Nephron progenitor cell (in vitro differentiated cells): ENCODE measurements at places on chromosomes 4 and X.
A peak's percentile ranks its signal among the peaks of the same experiment; 100 is the strongest.

DNA sequence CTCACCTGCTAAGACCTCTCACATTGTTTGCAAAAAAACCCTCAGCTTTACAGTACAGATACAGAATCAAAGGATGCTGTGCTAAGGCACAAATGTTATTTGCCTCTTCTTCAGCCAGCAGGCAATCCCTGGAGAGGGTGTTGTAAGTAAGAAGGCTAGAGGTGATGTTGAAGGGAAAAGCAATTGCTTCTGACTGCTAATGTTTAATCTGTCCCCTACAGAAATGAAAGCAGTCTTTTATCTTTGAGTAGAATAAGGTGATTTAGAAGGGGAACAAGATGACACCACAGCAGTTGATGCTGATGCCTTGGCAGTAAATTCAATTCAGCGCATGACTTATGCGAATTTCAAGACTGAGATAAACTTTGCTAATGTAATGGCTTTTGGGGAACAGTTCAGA is 1064.8 kb upstream of the IGFBP7 start:
- no peak for DNase-seq

DNA sequence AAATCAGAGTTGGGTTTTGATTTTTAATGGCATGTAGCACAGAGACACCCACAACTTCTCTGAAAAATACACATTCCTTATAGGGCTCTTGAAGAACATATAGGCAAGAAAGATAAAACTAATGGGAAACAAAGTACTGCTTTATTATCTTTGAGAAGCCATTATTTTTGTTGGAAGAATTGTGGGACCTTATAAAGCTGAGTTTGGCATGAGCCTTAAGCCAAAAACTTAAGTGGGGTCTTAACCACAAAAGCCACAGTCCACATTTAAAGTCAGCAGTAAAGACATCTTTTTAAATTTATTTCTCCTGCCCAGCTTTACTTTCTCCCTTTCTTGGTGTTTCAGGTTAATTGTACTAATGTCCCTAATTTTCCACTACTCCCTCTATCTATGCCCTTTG is 1297.3 kb downstream of the C4orf33 start:
- DNase-seq: no peak

GRCh38 chr4:79980448-79980847 is 92.6 kb downstream of the ANTXR2 start:
- DNase-seq: no peak

- DNase-seq: no peak
Measured at GRCh38 chrX:49276671-49277534, 7.3 kb downstream of the PPP1R3F start.

GRCh38 chrX:8204943-8205342 is 33.9 kb upstream of the VCX2 start:
- no peak for DNase-seq

DNA sequence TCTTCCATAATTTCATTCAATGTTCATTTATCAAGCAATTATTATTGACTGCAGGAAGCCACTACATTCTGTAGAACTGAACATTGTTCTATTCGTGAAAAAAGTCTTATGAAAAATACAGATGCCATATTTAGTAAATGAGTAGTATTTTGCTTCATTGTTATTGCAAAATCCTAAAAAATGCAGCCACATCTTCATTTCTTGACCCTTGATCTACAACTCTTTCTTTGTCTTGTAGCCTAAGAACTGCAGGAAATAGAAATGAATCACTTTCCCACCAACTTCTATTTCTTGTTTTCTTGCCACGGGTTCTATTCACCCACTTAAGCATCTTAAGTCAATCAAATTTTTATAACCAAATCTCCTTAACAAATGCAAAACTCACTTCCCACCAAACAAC is 63.3 kb downstream of the KCNIP4 start:
- no peak for DNase-seq

- no peak for DNase-seq
Measured at GRCh38 chr4:19888587-19888986, 363.1 kb upstream of the SLIT2 start.

DNA sequence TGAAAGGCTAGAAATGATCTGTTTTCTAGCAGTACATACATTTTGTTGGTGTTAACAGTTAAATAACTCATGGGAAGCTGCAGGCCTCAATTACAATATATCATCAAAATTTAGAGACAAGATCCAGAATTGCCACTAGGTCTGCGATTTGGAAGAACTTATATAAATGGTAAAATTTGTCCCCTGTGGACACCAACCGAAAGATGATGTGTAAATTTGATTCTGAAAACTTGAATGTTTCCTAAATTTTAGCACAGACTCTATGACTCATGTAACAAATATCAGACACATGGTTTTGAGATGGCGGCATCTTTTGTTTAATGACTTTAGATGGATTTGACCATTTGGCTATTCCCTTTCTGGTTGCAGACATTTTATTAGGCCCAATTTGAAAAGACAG is 6.0 kb upstream of the HPGDS start:
- no peak for DNase-seq

- no peak for DNase-seq
Measured at GRCh38 chr4:87049508-87049907, 114.7 kb downstream of the AFF1 start.

- peak; percentile 7 for DNase-seq
Measured at GRCh38 chrX:27555514-27555913, 34.6 kb upstream of the DCAF8L2 start.

DNA sequence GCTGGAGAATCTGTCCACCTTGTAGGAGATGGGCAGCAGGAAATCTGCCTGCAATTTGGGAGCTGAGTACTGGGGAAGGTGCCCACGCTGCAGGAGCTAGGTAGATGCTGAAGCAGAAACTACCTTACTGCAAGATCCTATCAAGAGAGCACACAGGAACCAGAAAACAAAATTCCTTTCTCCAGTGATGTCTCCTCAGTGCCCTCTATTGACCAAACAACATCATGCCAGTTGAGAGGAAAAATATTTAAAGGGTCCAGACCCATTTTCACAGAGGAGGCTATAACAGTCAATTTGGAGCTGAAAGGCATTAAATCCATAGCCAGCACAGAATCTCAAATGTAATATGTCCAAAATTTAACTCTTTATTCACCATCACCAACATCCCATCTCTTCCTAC is 406.8 kb downstream of the SLITRK2 start:
- no peak for DNase-seq
